ENCODE measurements at places on chromosomes 3 and 15.

DNA sequence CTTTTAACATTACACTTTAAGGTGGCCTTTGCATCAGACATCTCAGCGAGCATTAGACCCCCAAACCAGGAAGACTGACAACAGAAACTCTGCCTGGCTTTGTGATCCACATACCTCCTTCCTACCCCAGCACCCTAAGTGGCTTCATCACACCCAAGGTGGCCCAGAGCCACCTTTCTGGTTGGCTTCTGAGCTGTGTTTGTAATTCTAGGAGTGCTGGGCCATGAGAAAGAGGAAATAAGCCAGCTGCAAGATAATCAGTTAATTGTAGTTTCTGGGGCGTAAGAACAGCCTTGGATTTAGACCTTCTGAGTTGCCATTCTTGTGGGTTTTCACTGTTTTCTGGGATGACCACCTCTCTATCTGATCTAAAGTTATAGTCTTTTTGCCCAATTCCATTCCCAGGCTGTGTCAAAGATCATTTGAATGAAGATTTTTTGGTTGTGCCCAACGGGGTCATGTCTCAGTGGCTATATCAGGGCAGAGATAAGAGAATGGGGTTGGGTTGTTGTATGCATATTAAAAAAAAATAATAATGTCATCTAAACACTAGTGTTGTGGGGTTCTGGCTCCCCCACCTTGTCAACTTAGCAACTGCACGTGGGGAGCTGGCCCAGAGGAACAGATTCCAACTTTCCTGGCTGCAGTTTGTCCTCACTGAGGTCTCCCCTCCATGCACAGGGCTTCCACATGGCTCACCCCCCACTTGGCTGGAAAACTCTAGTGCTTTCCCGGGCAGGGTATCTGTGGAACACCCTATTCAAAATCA, 234.8 kb upstream of the WNT5A start:
- DNase-seq, result no peak

- no peak for DNase-seq
Measured at GRCh38 chr3:17775073-17775472, 32.6 kb upstream of the TBC1D5 start.

- DNase-seq, result no peak
Measured at GRCh38 chr3:8822141-8822540, 52.7 kb upstream of the OXTR start.

DNA sequence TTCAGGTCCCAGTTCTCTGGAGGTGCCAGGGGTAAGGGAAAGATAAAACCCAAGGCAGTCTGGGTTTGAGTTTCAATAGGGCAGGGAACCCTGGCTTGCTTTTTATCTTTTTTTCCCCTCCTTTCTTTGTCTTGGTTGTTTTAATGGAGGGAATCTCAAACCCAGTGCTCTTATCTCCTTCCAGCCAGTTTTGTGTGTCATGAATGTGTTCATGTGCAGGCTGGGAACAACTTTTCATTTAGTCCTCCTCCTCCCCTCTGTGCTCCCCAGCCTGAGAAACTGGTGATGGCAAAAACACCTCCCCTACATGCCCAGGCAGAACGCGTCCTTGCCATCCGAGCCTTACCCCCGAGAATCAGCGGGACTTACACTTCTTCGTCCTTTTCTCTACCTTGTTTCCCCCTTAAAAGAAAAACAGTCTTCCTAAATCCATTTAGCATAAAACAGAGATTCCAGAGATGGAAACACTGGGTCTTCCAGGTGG, 10.9 kb downstream of the SEMA3G start:
- DNase-seq, result no peak

DNA sequence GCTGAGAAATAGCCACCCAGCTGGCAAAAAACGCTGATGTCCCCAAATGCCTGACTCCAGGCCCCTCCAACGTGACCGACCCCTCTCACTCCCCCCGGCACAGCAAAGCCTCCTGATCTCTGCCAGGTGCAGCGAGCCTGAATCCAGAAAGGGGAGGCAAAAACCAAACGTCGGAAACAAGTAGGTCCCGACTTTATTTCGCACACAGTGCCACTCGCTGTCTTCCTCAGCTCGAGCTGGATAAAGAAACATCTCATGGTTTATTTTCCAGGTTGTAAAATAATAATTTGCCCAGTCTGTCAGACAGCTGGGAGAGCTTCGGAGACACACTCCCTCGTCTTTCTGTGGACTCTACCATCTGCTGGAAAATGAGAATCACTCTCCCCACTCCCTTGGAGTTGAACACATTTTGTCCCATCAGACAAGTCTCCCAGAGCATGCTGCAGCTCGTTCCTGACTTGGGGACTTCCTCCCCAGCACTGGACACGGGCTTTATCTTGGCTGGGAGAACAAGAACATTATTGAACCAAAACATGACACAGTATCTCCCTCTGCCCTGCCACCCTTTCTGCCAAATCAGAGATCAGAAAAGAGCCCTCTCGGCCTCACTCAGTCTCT, 142.8 kb downstream of the NUP210 start:
- DNase-seq, result no peak

- no peak for DNase-seq
Measured at GRCh38 chr3:116200956-116201690, 244.2 kb downstream of the LSAMP start.

DNA sequence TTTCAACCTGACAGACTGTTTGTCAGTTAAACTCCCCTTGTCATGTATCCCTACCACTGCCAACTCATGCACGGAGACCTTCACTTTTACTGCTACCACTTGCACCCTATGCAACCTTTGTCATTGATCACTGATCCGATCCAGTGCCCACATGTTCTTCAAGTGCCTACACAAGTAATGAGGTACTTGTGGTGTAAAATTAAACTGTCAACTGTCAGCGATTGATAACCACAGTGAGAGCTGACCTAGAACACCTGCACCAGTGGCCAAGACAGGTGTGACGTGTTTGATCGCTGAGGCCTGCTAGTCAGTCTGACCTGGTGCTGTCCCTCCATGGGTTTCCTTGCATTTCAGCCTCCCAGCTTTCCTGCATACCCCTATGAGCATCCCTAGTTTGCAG, 55.6 kb downstream of the MECOM start:
- no peak for DNase-seq

- DNase-seq, result no peak
Measured at GRCh38 chr3:44988073-44988472, 12.0 kb downstream of the EXOSC7 start.

GRCh38 chr3:43481375-43481774, 140.4 kb downstream of the ANO10 start:
- no peak for DNase-seq

- DNase-seq, result no peak
Measured at GRCh38 chr3:88882121-88882520, 225.3 kb upstream of the EPHA3 start.

DNA sequence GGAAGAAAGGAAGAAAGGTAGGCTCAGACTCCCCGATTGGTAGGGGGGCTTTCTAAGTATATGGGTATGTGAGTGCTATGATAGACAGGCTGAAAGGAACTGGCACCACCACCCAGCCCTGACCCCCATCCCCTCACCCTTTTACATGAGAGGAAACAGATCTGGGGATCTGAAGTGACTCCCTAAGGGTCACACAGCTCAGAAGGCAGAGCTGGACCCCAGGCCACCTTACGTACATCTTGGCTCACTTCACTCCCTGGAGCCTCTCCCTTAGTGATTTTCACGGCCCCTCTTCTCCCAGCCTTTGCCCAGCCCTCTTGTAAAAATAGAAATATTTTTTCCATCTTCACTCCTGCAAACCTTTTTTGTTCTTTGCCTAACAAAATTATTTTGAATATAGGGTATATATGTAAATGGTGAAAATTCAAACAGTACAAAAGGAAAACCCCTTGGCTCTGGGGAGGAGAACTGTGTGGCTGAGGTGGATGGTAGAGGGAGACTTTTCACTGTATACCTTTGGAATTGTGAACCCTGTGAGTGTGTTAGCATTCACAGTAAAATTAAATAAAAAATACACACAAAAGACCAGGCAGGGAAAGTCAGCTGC, 34.8 kb upstream of the POLG start:
- no peak for DNase-seq

DNA sequence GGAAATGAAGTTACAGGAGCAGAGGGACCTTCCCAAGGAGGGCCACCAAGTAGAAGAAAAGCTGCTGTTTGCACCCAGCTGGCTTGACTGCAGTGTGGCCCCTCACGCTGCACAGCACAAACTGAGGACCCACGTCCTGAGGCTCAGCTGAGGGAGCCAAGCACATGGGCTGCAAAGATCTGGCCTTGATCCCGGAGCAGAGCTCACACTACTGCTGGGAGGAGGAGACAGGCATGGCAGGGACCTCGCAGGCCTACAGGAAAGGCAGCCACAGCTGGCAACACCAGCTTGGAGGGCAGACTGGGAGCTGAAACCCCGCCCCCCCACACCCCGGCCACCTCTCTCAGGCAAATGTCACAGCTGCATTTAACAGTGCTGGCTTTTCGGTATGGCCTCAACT, 39.7 kb downstream of the KLHL25 start:
- no peak for DNase-seq

GRCh38 chr3:16388850-16389441, 123.9 kb downstream of the OXNAD1 start:
- DNase-seq, result no peak

DNA sequence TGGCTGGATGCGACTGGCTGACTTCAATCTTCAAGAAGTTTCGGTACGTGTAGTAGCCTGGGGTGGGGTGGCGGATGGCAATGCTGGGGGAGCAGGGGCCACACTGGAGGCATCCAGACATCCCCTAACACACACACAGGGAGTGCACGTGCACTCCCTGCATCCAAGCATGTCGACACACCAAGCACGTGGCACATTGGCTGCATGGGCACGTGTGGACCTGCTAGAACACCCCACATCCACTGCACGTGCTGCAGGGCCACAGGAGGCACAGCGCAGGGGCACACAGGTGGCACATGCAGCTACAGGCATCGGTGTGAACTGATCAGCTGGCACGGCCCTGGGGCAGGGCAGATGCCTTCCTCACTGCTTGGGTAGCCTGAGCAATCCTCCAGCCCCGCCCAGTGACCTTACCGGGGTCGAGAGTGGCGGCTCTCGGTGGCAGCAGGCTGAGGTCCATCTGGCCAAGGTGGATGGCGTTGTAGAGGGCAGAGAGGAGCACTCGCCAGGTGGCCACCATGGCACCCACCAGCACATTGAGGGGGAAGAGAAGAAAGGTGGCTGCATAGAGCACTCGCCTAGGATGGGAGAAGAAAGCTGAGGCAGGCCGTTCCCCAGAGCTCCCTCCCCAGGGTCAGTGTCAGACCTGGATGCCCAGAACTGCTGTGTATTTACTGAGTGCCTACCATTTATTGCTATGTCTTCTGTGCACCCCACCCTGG, 7.5 kb downstream of the ISLR start:
- no peak for DNase-seq

- no peak for DNase-seq
Measured at GRCh38 chr3:155492841-155493240, 199.4 kb upstream of the STRIT1 start.

DNA sequence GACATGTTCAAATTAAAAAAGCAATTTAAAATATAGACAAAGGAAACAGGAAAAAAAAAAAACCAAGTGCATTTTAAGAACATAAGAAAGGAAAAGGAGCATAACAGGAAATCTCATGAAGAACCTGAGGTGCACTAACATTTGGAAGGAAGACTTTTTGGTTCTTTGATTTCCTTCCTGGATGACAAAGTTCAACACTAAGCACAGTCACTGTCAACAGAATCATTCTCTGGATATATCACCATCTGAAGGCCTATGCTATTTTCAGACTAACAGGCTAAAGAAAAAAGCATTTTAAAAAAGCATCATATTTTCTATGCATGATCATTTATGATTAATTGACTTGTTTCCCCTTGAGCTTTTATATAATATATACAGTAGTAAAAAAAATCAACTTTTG, 349.6 kb downstream of the PLCL2 start:
- no peak for DNase-seq

DNA sequence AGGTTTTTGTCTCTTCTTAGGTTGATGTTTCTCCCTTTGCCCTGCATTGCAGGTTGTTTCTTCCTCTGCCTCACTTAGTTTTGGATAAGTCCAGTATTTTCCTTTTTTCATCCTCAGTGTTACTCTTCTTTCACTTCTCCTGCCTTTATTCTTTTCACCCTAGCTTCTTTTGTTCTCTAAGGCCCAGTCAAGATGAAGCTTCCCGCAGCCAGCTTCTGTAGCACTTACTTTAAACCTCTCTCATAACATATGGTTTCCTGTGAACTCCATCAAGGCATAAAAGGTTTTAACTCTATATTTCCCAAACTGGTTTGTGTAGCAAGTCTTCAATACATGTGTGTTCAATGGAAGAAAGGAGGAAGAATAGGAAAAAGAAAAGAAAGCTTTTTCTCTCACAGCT, 54.1 kb downstream of the TP63 start:
- DNase-seq, result no peak

GRCh38 chr3:166285001-166285400, 447.8 kb upstream of the BCHE start:
- DNase-seq, result no peak

DNA sequence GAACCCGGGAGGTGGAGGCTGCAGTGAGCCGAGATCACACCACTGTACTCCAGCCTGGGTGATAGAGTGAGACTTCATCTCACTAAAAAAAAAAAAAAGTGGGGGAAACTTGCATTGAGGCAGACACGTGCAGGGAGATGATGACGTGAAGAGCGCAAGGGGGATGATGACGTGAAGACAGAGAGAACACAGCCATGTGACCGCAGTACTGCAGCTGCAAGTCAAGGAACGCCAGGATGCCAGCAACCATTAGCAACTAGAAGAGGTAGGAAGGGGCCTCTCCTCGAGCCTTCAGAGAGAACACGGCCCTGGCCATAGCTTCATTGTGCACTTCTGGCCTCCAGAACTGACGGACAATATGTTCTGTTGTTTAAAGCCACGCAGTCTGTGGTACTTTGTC, 28.3 kb downstream of the RFT1 start:
- DNase-seq, result no peak

DNA sequence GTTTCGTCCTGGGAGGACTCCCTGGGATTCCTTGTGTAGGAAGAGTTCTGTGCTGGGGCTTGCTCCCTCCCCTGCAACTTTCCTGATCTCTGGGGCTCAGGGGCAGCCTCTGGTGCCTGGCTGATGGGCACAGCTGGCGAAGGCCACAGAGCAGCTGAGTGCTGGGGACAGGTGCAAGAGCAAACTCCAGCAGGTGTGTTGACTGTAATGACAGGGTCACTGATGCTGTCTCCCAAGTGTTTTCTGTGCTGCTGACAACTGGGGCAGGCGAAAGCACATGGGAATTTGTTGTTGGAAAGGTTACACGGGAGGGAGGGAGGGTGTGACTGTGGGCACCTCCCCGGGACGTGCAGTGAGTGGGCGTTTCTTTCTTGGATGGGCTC, 21.6 kb downstream of the CPN2 start:
- DNase-seq, result no peak

GRCh38 chr15:67164401-67164791, 90.1 kb downstream of the AAGAB start:
- no peak for DNase-seq

- no peak for DNase-seq
Measured at GRCh38 chr3:194185221-194185620, 49.3 kb downstream of the HES1 start.

Measured in NCI-H748 treated with DMSO at 0.1 percent for 48 hours (cell line).